ENCODE measurements at places on chromosomes 6 and 20.

- DNase-seq = no peak
Observed at GRCh38 chr20:35329435-35330139, 37.4 kb upstream of the FAM83C start.

- DNase-seq = no peak
Observed at GRCh38 chr6:47111685-47112084, 69.6 kb upstream of the ADGRF1 start.

DNA sequence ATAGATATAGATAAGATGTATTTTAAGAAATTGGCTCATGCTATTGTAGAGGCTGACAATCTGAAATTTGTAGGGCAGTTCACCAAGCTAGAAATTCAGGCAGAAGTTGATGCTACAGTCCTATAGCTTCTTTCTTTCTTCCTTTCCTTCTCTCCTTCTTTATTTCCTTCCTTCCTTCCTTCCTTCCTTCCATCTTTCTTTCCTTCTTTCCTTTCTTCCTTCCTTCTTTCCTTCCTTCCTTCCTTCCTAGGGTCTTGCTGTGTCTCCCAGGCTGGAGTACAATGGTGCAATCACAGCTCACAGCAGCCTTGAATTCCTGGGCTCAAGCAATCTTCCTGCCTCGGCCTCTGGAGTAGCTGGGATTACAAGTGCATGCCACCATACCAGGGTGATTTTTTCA lies 55.3 kb downstream of the TFAP2A start:
- no peak for DNase-seq

DNA sequence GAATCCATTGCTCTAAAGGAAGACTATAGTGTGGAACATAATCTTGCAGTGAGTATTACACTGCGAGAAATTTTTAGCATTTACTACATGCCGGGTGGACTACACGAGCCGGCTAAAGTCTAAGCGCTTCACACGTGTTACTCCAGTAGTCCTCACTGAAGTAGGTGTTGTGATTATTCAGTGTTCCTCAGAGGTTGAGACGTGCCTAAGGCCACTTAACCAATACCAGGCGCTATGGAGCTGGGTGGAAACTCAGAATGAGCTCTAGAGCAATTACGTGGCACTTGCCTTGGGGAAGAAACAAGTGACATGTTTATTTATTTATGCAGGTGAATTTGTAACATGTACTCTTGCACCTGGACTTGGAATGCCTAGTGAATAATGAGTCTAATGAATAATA lies 46.4 kb downstream of the SASH1 start:
- DNase-seq = no peak

DNA sequence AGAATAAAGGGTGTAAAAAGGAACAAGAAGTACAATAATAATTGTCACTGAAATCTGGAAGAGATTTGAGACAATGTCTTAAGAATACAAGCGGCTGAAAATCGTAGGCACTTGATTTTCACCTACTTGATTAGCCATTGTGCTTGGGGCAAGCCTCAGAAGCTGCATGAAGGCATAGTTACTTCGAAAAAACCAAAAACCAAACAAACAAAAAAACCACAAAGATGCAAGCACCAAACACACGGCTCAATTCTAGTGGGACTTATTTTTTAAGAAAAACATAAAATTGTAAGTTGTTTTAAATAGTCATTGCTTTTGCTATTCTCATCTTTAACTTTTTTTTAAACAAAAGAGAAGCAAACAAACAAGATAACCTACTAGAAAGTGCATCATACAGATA lies 235.6 kb downstream of the OGFRL1 start:
- no peak for DNase-seq

DNA sequence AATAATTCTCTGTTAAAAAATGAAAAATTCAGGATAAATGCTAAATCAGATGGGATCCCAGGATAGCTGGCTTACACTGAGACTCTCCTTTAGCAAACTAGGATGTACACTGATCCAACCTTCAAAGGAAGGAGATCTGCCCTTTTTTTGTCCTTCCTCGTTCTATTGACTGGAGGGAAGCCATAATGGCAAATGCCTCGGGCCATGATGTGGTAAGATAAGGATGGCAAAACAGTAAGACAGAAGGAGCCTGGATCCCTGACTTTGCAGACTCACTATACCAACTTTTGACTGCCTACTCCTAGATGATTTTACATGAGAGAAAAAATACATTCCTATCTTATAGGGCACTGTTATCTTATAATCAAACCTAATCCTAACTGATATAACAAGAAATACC lies 156.9 kb upstream of the BEND3 start:
- no peak for DNase-seq

- no peak for DNase-seq
Observed at GRCh38 chr20:6709910-6710595, 57.4 kb upstream of the BMP2 start.

- DNase-seq = no peak
Observed at GRCh38 chr6:1851681-1852456, 242.2 kb downstream of the FOXC1 start.

DNA sequence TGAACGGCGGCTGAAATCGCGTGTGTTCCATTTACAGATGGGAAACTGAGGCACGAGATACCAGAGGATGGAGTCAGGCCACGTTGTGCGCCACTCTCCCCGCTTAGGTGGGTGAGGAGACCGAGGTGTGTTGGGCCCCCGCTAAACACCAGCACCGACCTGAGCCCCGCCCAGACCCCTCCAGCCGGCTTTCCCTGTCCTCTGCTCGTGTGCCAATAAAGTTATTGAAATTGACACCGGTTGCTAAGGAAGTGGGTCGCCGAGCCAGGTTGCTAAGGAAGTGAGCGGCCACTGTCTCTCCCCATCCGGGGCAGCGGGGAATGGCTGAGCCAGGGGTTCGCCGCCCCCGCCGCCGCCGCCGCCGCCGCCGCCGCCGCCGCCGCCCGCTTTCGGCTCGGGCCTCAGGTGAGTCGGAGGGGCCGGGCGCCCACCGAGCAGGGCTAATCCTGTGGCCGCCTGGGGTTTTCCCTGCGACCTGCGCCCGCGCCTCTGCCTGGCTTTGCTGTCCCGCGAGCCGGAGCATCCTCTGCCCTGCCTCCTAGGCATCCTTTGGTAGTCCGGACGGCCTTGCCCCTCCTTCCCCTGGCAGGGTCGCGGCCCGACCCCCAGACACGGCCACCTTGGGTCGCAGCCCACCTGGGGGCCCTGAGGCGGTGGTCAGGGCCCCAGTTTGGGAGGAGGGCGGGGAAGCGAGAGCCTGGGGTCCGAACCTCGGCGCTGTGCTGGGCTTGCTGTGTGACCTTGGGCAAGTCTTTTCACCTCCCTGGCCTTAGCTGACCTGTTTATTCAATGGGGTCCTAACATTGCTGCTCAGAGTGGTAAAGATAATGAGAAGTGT lies at the start of gene KIF3B:
Gene KIF3B (plus strand): TSS at position 291 of the 838 bp plus-strand sequence. CDS start 32,127 bp downstream, outside the sequence.
- peak; percentile 72 for DNase-seq

DNA sequence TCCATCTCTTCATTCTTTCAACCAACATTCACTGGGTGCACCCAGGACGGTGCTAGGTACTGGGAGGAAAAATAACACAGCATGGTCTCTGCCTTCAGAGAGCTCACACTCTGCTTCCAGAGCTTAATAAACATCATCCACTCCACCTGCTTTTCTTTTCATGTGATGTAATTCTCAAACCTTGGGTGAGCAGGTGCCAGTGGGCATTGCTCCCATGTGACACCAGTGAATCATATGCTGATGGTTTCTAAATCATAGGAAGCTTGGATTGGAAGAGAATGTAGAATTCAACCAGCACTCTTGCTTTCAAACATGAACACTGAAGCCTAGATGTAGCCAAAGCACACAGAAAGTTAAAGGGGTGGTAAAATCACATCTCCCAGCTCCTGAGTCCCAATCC lies 189.8 kb downstream of the FOXA2 start:
- DNase-seq = no peak

GRCh38 chr20:39813190-39813829 lies 851.2 kb downstream of the DHX35 start:
- no peak for DNase-seq

DNA sequence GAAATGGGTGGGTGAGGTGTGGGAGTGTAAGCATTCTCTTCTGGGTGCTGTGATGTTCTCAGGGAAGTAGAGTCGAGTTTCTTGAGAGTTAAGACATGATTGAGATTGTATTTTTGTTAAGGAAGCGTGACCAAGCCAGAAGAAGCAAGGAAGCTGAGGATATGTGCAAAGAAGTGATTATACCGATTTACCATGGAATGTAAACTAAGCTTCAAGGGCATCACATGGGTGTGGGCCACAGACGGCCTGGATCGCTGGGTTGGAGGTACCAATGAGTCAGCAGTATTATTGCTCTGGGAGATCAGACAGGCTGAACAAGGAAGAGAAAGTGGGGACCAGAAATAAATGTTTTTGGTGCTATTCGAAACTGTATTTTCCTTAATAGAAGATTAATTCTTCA lies 184.1 kb upstream of the GMDS start:
- DNase-seq = no peak

GRCh38 chr6:28632326-28632851 lies 106.7 kb downstream of the GPX5 start:
- no peak for DNase-seq

GRCh38 chr6:89527634-89528033 lies 94.7 kb downstream of the ANKRD6 start:
- no peak for DNase-seq

DNA sequence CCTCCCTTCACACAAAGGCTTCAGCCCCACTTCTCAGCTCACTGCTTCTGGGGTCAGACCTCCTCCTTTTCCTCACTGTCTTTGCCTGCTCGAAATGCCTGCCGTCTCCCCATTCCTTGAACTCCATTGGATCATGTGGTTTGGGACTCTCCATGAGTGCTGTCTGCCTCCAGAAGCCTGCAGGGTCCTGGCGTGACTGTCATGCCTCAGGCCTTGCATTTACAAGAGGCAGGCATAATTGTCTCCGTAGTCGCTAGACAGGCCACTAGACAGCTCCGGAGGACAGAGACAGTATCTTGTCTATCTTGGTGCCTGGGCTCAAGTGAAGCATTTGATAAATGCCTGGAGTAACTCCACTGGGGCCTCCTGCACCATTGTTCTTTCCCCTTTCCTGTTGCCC lies 15.3 kb downstream of the PNLDC1 start:
- no peak for DNase-seq

DNA sequence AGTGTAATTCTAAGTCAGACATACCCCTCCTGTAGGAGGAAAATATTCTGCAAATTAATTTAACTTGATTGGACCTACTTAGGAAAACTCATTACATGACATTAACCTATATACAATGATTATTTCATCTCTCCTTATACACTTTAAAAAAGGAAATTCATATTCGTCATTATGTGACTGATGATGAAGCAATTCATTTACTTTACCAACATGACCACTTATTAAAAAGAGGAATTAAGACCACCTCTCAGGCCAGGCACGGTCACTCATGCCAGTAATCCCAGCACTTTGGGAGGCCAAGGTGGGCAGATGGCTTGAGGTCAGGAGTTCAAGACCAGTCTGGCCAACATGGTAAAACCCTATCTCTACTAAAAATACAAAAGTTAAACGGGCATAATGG lies 11.6 kb downstream of the AKIRIN2 start:
- no peak for DNase-seq

- DNase-seq = no peak
Observed at GRCh38 chr20:4726710-4727397, 5.1 kb downstream of the PRND start.

GRCh38 chr6:169959136-169960002 lies 207.9 kb downstream of the ERMARD start:
- DNase-seq = no peak

GRCh38 chr6:130216620-130217019 lies 6.1 kb downstream of the SAMD3 start:
- no peak for DNase-seq

DNA sequence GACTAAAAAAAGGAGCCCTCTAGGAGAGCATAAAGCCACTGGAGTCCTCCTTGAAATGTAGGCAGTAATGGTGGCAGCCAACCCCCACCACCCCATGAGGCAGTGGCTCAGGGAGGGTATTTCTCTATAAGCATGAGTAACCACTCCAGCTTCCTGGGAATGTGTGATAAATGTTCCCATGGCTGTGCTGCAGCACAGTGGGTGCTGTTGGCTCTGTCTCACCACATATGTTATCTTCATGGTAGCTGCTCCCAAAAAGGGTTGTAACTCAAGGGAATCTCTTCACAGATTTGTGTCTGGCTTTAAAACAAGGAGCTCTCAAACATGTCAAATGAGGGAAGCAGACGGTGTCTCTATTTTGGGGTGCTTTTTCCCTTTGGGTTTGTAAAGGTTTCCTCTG lies 7.5 kb upstream of the PHACTR1 start:
- no peak for DNase-seq

GRCh38 chr6:149897015-149897697 lies 757 bp downstream of the RAET1E start:
- DNase-seq = peak; percentile 65

DNA sequence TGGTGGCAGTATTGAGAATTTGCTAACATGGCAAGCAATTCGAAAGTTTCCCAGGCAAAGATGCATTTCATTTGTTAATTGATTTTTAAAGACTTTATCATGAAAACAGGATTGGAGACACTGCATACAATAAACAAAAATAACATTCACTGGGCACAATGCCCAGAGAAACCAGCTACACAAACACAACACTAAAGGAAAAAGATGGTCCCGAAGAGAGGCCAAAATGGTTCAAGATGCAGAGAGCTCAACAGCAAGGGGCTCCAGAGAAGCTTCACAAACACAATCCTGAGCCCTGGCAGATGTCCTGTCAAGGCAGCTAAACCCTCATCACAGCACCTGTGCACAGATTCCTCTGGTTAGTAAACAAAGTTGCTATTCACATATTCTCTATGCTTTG lies 79.3 kb downstream of the INSM1 start:
- DNase-seq = no peak

GRCh38 chr6:123990376-123990775 lies 186.7 kb downstream of the NKAIN2 start:
- no peak for DNase-seq

GRCh38 chr6:151059612-151060095 lies 180.1 kb upstream of the AKAP12 start:
- no peak for DNase-seq

DNA sequence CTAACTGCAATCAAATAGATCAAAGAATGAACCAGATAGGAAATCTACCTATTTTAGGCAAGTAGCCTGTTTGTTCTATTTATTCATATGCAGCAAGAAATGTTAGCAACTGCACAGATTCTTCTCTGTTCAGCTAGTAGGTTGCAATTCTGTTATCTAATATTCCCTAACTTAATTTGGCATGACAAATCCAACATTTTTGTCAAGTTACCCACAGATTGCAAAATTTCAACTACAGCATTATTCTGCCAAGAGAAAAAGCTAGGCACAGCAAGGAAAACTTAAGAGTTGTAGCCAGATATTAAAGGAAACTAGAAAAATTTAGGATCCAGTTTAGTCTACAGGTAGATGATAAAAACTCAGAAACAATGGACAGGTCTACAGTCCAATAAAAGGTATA lies 104.4 kb upstream of the SYNCRIP start:
- no peak for DNase-seq
